Subcutaneous adipose tissue (tissue), 4 donors: ENCODE measurements at places on chromosomes 13 and 19. TPM values are rescaled to one million over a fixed set of nuclear protein-coding genes. Genes with fewer than 3 reads are reported as not detected.

ONECUT3 gene
- not detected for total RNA-seq

ZNF729 gene
- not detected for total RNA-seq

RFXAP gene
- total RNA-seq, result 3.6 TPM

VSTM1 gene
- not detected for total RNA-seq

THSD8 gene
- not detected for total RNA-seq

C1QTNF9 gene
- total RNA-seq, result 2.0 TPM

TTC9B gene
- total RNA-seq, result not detected

LIM2 gene
- total RNA-seq, result not detected

ZNF575 gene
- total RNA-seq, result 0.44 TPM

PSG7 gene
- total RNA-seq, result not detected

EPSTI1 gene
- total RNA-seq, result 18.5 TPM

SHC2 gene
- 9.9 TPM for total RNA-seq

ZNF610 gene
- 2.7 TPM for total RNA-seq

RAVER1 gene
- total RNA-seq, result 22.4 TPM
